ENCODE measurements at places on chromosomes 5 and 9. TPM values are rescaled to one million over a fixed set of nuclear protein-coding genes. Genes with fewer than 3 reads are reported as not detected.
A peak's percentile ranks its signal among the peaks of the same experiment; 100 is the strongest.

DNA sequence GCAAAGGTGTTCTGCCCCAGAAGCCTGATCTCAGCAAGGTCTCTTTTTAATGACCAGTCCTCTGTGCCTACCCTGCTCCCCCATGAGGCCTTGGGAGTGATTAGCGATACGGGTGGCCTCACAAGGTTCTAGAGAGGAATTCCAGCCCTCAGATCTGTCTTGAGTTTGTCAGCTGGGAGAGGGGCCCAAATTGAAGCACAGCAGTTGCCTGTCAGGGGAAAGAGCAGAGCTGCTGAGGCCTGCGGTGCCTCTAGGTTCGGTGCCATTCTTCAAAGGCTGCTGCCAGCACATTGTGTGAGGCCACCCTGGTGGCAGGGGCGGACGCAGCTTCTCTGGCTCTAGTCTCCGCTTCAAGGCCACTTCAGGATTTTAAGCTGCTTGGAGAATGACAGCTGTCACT, 85.7 kb upstream of the GRIA1 start:
- DNase-seq: no peak

- no peak for DNase-seq
Observed at GRCh38 chr5:73322437-73323076, 126.0 kb downstream of the FOXD1 start.

- no peak for DNase-seq
Observed at GRCh38 chr9:68706363-68707201, 1.5 kb downstream of the PIP5K1B start.

Gene CCDC187
- total RNA-seq: 0.41 TPM

- DNase-seq: no peak
Observed at GRCh38 chr9:16744394-16744793, 126.1 kb downstream of the BNC2 start.

GRCh38 chr5:36442796-36443195, 141.1 kb upstream of the RANBP3L start:
- DNase-seq: peak; percentile 21

GRCh38 chr9:127872369-127873222, 4.9 kb downstream of the AK1 start:
- DNase-seq: no peak

GRCh38 chr5:174312270-174312617, 266.7 kb downstream of the NSG2 start:
- no peak for DNase-seq

DNA sequence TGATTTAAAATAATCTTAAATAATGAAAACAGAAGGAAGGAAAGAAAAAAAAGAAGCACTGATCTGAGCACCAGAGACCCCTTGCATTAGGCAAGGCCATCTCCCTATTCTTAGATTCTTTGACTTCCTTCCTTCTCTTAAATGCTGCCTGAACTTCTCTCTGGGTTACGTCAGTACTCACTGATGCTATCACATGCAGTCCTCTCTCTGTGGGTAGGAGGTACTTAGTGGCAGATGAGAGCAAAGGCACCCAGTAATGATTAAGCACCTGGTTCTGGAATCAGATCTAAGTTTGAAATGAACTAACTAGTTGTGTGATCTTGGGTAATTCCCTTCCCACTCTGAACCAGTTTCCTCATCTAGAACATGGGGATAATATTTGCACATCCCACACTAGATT, 110.3 kb upstream of the TBC1D2 start:
- no peak for DNase-seq

DNA sequence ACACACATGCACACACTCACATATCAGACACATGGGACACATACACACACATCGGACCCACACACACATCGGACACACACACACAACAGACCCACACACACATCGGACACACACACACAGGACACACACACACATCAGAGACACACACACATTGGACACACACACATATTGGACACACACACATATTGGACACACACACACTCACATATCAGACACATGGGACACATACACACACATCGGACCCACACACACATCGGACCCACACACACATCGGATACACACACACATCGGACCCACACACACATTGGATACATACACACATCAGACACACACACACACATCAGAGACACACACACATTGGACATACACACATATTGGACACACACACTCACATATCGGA, 12.8 kb upstream of the LAMC3 start:
- DNase-seq: no peak

- DNase-seq: no peak
Observed at GRCh38 chr9:20209391-20210340, 412.6 kb downstream of the MLLT3 start.

- DNase-seq: no peak
Observed at GRCh38 chr5:79966448-79966847, 24.6 kb downstream of the MTX3 start.

GRCh38 chr5:52690236-52690768, 97.4 kb upstream of the ITGA1 start:
- no peak for DNase-seq

Gene THBS4
- 0.87 TPM for total RNA-seq

- DNase-seq: no peak
Observed at GRCh38 chr5:59711310-59711709, 182.2 kb downstream of the PDE4D start.

GRCh38 chr5:153746440-153746839, 256.0 kb downstream of the GRIA1 start:
- no peak for DNase-seq

- DNase-seq: peak; percentile 90
Observed at GRCh38 chr9:118331622-118332045, 627.4 kb downstream of the TLR4 start.

Gene CDHR2
- total RNA-seq: 0.23 TPM

DNA sequence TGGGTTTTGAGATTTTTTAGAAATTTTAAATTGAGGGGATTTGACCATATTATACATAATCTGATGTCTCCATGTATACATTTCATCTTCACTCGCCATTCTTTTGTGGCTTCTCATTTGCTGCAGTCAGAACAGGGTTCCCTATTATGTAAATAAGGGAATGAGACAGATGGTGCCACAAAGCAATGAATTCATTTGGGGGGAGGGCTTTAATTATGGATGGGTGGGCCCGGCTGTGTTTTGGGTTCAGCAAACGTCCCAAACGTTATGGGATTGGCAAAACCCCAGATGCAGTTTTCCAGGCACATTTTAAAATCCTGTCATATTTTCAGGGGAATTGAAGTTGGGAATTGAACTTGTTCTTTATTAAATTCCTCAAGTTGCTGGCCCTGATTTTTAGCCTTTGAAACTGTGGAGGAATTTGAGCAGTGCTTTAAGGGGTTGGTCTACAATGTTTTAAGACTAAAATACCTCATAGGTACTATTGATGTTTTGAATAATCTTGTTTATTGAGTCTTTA, 558.5 kb upstream of the ZNF462 start:
- no peak for DNase-seq

GRCh38 chr9:112338561-112338960, 5.1 kb upstream of the PTBP3 start:
- peak; percentile 68 for DNase-seq

DNA sequence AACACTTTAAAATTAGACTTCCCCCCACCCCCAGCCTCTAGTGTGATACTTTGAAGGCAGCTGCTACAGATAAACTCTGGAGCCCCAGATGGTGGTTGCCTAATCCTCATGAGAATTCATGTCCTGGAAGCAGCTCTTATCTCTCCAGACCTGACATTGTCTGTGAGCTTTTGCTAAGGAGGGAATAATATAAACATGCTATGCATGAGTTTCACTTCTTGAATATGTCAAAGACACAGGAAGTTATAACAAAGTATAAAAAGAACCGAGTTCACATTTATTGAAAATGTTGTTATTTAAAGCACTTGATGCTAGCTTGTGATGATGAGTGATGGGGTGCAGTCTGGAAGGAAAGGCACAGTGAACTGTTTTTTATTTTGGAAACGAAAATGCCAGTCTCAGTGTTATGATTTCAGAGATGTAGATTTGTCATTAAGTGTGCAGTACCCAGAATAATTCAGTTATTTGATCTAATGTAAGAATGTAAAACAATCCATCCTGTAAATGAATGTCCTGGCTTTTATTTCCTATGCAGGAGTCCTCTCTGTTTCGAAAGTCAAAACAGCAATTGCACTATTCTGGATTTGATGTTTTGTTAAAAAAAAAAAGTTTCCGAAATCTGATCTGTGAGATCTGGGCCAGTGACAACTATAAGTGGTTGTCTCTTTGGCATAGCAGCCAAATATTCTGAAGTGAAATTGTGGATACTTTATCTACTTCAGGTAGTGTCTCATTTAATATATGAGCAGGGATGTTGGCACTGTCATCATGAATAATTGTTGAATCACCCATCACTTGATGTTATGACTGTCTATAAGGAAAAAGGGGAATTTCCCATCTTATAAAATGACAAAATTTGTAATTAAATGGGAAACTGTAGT, 77.0 kb downstream of the ZCCHC7 start:
- no peak for DNase-seq

DNA sequence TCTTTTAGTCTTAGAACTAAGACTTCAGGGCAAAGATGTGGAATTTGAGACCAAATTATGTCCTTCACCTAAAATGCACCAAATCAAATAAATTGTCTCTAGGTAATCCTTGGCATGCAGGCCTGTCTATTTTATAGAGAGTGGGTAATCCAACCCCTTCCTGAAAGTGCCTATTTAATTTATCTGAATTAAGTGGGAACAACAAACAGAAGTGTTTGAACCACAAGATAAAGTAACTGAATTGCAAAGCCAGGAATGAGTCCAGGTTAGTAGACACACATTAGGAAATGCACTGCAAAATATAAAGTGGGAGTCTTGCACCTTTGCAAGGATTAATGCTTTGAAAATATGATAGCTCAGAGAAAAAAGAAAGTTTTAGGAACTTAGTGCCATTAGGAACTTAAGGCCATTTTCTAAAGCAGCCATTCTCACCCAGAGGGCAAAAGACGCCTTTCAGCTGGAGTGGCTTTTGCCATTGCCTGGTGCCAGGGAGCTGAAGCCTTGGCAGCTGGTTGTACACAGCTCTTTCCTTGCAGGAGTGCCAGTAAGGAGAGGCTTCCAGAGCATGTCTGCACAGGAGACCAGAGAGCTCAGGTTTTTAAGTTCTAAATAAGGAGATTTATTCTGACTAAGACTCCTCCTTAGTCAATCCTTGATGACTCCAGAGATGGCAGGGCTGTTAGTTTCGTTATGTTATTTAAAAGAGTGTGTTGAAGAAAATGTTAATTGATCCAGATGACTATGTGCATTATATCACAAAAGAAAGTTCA, 151.7 kb upstream of the ELL2 start:
- DNase-seq: no peak

- no peak for DNase-seq
Observed at GRCh38 chr5:102670224-102670836, 84.8 kb upstream of the PAM start.

DNA sequence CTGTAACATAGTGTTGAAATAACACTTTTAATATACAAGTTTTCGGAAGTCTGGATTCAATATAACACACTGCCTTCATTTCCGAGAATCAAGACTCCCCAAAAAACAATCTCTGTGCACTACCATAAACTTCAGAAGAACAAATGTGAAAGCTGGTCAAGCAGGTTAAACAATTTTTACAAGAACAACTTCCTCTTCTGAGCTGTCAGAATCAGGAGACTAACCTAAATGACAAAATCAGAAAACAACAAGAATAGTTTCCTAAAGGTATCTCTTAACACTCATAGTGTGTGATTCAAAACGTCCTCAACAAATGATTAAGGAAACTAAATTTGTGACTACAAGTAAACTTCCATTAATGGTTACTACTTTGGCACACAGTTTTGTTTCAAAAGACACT, 11.6 kb downstream of the C9orf72 start:
- no peak for DNase-seq

DNA sequence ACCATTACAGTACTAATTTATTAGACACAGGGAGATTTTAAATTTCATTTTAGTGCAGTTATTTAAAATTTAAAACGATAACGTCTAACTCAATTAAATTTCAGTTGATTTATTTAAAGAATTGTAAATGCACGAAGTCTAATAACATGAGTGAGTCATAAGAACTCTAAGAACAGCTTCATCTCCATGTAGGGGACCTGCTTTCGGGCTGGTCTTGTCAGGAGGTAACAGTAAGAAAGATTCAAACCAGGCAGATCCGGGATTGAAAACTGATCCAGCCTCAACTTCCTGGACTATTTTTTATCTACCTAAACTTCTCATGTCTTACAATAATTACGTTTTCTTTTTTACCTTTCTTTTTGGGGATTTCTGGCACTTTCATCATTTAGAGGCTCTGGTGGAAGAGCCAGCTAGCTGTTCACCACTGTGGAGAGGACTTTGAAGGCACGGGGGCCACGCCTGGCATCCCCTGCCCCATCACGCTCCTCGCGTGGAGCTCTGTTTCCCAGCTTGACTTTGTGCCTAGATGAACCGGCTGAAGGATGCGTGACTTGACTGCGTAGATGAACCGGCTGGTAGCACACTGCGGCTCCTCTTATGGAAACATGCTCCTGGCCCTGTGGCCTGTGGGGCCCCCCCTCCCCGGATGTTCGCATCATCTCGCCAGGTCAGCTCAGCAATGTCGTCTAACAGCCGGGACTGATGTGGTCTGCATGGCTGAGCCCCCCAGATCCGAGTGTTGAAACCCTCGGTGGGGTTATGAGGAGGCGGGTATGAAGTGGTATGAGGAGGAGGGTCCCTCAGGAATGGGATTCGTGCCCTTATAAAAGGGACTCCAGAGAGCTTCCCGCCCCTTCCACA, 26.0 kb downstream of the NDUFS6 start:
- no peak for DNase-seq
